Stimulated activated CD8-positive, alpha-beta memory T cell treated with anti-CD3 and anti-CD28 coated beads, Interleukin-4, amount 100 ng/mL, for 1 hour (primary cell): ENCODE measurements at places on chromosomes 2 and 18.

DNA sequence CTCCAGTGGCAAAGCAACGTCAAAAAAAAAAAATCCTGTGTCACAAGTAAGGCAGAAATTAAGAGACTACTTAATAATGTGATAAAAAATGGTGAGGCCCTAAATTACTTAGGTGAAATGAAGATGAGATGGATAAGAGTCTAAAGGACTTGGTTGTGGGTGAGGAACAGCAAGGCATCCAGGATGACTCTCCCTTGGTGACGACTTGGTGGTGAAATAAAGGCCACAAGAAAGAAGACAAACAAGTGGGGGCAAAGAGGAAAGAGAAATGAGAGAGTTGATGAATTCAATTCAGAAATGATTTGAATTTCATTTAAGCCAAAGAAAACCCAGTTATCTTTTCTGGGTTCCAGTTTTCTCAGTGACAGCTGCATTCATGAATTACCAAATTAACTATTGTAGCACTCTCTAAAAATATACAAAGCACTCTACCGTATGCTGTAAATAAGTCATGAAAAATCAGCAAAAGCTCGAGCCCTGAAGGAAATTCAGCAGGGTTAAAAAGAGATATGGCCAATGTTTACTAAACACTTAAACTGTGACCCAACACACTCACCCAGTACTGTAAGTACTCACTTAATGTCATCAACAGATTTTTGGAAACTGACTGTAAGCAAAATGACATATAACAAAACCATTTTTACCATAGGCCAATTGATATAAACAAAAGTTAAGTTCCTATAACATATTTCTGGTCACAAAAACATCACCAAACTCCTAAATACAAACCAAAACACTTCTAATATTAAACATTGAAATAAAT lies 1.4 kb downstream of the METTL8 start:
- no peak for DNase-seq

DNA sequence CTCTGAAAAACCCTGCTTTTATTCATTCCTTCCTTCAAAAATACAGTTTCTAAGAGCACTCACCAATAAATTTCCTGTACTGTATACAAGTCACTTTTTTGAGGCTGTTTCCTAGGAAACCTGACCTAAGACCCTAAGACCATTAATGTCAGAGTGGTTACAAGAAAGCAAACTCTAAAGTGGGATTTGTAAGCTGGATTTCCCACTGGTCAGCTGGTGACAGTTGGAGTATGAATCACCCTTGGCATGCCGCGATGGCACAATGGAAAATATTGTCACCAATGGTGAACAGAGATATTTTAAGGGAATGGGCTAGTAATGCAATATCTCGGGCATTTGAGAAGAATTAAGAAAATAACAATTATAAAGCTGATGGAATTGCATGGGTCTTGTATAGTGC lies 101.9 kb downstream of the COL3A1 start:
- no peak for DNase-seq

- no peak for DNase-seq
Measured at GRCh38 chr18:513826-514530, 13.5 kb upstream of the COLEC12 start.

GRCh38 chr2:79984476-79984875 lies 320.1 kb downstream of the LRRTM1 start:
- DNase-seq = no peak

- DNase-seq = no peak
Measured at GRCh38 chr2:205460217-205460616, 222.1 kb upstream of the NRP2 start.

- DNase-seq = no peak
Measured at GRCh38 chr2:223051693-223052289, at the start of gene KCNE4. TSS of gene KCNE4 (plus strand) at chr2:223052190. CDS start at chr2:223052831, 641 bp downstream.

DNA sequence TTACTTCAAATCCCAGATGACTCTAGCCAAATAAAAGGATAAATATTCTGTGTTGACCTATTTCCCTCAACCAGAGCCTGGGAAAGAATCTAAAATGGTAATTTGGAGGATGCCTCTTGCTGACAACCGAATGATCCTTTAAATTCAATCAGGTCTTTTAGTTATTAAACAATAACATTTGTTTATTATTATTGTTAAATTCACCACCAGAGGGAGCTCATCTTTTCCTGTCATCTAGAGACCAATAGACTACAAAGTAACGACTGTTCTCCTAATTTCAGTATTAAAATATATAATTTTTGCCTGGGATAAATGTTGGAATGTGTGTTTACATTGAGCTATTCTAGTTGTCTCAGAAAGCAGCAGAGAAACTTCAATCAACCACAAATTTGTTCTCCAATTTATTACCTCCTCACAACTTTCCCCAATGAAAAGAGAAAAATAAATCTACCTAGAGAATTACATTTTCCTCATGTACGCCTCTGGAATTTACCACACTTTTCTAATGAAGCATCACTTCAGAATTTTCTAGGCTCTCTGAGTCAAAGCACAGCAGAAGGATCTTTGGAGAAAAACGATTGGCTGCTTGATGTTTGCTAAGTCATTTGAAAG lies 142.7 kb downstream of the SCG2 start:
- no peak for DNase-seq

DNA sequence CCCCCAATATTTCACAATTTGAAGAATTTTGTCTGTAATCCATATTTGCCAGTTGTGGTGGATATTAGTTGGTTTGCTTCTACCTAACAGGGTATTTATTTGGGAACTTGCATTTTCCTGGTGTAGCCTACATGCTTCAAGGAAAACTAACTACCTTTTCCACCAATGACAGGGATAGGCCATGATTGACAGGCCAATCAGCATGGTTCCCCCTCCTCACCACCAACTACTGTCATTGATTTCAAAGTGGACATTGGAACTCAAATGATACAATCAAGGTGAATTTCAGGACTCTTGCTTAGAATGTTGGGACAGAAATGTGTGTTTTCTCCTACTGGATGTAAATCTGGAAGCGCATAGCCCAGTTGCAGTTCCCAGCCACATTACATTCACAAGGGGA lies 10.1 kb upstream of the TANC1 start:
- DNase-seq = no peak

DNA sequence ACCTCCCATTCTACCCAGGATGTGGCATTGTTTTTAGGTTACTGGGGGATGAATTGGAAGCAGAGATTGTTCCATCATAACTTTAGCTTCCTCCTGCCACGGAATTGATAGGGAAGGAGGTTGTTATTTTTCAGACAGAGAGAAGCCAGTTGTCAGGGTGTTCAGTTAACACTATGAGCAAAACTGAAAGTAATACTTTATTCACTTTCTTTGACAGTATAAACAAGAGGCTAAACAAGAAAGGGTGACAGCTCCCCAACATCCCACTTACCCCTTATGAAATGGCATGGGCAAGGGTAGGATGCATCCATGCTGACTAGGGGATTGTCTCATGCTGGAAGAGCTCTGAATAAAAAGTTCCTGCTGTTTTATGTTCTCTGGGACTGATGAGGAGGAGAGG lies 36.4 kb upstream of the GAREM1 start:
- DNase-seq = no peak

DNA sequence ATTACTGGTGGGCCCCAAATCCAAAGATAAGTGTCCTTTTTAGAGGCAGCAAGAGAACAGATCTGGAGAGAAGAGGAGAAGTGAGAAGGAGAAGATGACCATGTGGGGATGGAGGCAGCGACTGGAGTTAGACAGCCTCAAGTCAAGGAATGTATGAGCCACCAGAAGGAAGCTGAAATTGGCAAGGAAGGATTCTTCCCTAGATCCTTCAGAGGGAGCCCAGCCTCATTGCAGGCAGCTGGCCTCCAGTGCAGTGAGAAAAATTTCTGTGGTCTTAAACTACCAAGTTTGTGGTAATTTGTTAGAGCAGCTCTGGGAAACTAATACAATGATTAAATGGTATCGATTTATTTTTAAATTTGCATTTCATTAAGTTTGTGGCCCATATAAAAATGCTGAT lies 167.9 kb downstream of the NCKAP5 start:
- DNase-seq = no peak

GRCh38 chr2:215425021-215425782 lies 10.7 kb downstream of the FN1 start:
- DNase-seq = no peak

DNA sequence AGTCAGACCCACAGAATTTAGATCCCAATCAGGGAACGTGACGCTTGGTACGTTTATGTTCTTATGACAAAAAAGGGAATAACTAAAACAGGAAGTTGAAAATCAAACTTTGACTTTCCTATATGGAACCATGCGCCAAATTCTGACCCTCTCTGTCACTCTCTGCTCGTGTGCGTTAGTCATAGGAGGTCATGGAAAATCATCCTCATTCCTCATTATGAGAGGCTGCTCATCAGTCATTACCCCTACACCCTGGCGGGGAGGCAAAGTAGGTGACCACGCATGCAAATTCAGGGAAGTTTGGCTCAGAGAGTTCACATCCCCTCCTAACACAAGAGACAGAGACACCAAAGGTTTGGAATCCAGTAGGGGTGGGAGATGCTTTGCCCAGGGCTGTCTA lies 15.5 kb downstream of the IL1F10 start:
- DNase-seq = no peak

DNA sequence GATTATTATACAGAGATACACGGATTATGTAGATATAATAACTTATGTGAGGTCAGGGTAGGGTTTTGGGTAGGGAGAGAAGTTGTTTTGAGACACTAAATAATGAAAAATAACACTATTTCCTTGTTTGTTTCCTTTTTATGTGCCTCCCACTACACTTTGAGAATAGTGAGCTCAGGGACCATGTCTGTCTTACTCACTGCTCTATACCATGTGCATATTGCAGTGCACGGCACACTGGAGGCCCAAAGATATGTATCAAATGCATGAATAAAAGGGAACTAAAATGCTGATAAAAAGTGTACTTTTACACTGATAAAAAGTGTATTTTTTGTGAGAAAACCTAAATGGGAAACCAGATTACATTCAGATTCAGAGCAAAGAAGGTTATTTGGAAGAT lies 151.4 kb upstream of the NABP1 start:
- no peak for DNase-seq

GRCh38 chr2:209344349-209344748 lies 79.5 kb upstream of the MAP2 start:
- no peak for DNase-seq

DNA sequence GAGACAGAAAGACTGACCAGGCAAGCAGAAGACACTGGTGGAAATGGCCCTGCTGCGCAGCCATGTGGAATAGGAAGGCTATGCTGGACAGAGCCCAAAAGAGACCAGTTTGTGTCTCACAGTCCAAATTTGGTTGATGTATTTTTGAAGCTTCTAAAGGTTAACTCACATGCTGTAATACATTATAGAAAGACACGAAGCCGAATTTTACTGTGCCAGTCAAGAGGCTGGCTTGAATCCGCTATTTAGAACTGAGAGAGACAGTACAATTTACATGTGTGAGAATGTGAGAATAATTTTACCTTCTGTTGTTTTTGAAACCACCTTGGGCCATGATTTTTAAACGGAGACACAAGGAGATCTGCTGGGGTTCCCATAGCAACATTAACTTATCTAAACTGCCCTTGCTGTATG lies 113.6 kb downstream of the METTL8 start:
- no peak for DNase-seq
